ENCODE measurements at places on chromosomes 2 and 18.

GRCh38 chr2:44964752-44965236, 23.3 kb downstream of the SIX3 start:
- peak; percentile 20 for DNase-seq

DNA sequence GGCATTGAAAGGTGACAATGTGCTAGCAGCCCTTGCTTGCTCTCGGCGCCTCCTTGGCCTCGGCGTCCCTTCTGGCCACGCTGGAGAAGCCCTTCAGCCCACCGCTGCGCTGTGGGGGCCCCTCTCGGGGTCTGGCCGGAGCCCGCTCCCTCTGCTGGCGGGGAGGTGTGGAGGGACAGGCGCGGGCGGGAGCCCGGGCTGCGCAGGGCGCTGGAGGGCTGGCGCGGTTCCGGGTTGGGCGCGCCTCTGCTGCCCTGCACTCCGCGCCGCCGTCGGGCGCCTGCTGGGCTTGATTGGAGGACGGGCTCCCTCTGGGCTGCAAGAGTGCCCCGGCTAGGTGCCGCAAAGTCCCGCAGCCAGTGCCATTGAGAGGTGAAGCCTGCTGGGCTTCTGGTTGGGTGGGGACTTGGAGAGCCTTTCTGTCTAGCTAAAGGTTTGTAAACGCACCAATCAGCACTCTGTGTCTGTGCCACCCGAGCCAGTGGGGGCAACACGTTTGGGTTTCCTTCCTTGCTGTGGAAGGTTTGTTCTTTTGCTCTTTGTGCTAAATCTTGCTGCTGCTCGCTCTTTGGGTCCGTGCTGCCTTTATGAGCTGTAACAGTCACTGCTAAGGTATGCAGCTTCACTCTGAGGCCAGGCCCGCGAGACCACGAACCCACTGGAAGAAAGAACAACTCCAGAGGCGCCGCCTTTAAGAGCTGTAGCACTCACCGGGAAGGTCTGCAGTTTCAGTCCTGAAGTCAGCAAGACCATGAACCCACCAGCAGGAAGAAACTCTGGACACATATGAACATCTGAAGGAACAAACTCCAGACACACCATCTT, 14.8 kb upstream of the IMP4 start:
- DNase-seq, result peak; percentile 16

DNA sequence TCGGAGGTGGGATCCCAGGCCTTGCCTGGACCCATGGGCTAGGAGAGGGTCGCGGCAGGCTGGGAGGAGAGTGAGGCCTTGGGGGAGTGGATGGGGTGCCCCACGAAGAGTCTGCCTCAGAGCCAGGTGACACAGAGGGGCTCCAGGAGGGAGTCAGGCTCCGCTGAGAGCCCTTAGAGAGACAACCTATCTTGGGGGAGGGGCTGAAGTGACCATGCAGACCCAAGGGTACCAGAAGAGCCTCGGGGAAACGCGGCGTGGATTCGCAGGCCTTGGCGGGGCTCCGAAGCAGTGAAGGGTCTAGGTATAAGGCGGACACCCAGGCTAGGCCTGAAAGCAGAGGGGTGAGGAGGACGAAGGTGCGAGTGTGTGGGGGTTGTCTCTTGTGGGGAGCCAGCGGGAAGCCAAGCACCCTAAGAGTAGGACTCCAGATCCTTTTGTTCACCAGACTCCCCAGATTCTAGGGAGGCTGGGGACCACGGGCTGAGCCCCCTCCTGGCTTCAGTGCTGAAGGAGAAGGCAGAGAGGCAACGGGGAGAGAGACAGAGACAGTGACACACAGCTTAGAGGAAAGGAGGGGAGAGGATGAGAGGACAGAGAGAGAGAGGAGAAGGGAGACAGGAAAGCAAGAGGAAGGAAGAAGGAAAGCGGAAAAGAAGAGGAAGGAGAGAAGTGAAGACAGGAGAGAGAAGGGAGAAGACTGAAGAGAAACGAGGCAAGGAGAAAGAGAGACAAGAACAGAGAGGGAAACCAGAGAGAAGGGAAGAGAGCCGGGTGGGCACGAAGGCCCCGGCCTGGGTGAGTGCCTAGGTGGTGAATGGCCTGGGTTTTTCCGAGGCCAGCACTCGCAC, 1.1 kb upstream of the HOXD11 start:
- no peak for DNase-seq

- no peak for DNase-seq
These were observed 274.4 kb downstream of the ERBB4 start for GRCh38 chr2:212264187-212264586.
